ENCODE measurements at places on chromosomes 7 and 10. TPM values are rescaled to one million over a fixed set of nuclear protein-coding genes. Genes with fewer than 3 reads are reported as not detected.

DNA sequence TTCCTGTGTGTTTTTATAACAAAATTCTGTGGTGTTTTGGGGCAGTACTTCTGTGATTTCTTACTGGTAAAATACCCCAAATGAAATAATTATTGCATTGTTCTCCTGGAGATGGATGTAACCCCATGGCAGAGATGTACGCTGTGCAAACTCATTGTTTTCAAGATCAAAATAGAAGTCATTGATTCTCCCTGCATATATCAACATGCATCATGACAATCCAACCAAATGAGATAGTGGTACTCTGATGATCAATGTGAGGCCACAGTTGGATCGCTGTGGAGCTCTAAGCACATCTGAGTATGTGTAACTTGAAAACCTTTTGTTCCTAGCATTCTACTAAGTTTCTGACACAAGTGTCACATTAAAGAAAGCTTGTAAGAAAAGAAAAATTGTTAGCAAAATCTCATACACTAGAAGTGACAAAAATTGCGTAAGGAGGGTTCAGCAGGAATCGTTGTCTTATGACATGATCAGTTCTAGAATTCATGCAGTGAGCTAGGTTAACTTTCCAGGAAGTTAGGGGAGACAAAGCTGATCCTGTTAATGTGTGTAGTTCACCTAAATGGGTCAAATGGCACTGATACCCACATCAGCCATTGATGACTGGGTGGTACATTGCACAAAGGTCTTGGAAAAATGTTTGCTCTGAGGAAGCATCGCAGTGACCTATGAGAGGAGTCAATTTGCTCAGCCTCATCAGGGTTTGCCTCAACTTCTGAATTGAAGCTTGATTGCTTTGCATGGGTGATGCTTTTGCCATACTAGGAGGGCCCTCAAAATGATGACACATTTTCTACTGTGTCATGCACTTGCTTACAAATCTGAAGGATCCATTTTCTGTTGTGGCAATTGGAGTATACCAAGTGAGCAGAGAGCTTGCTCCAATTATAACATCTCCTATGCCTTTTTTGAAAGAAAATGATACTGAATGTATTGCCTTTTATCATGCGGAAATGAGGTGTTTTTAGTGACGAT, 145.1 kb downstream of the PLXDC2 start:
- no peak for DNase-seq

DNA sequence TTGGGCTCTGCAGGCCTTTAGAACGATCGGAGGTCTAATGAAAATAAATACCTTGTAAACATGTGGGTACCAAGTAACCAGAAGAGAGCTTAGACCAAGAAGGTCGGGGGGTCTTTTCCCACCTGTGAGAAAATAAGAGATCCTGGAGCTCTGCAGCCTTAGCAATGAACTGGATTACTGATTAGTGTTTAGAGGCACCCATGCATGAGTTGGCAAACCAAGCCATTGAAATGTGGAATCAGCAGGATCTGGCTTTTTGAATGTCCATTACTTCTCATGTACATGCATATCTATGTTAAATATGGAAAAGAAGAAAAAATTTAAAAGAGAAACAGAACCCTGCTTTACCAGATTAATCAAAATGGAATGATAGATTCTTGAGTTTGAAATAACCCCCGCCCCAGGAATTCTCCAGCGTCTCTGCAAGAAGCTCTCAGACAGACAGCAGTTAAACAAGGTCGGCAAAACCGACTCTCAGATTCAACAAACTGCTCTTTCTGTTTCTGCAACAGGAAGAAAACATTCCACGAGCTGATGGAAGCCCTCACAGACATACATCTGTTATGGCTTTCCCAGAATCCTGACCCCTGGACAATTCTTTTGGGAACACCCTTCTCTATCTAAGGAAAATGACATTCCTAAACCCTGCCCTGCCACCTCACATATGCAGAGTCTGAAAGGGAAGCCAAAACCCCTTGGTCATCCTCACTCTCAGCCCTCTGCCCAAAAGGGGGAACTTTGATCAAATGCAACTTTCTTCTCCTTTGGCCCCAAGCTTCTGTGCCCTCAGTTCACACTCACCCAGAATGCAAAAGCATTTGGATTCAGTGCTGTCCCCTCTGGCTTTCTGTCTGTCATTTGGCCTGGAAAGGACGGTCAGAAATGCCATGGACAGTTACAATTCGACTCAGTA, 78.7 kb upstream of the EN2 start:
- no peak for DNase-seq

- DNase-seq = peak; percentile 79
These were observed 20.8 kb upstream of the UNC5B start for GRCh38 chr10:71191551-71192076.

GRCh38 chr10:133297504-133297903, 11.2 kb downstream of the TUBGCP2 start:
- no peak for DNase-seq

DNA sequence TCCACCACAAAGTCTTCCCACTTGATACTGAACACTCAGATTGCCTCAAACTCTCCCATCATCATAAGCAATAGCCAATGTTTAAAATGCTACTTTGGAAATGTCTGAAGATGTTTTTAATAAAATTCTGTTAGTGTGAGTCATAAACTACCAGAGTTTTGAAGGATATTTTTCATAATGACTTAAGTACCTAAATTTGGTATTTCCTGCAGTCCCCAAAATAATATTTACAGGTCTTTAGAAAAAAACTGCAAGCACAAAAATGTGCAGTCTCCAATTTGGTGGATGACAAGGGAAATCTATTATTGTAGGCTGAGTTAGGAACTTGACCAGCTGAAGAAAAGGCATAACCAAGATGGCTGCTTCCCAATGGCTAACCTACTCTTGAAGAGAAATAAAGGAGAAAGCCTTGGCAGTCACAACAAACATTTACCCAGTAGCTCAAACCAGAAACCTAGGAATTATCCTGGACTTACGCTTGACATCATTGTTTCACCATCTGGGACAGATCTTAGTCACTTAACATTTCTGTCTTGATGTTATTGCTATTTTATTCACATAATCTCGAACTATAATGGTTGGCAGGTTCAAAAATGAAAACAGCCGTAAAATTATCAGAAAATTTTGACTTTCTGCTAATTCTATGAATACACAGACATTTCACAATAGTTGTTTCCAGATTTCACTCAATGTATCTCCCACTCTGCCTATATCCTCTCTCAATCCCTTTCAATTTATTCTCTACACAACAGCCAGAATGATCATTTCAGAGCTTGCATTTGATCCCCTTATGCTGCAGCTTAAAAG, 111.2 kb upstream of the STEAP1B start:
- DNase-seq = no peak

- DNase-seq = no peak
These were observed 17.3 kb upstream of the MKI67 start for GRCh38 chr10:128143531-128143930.

DNA sequence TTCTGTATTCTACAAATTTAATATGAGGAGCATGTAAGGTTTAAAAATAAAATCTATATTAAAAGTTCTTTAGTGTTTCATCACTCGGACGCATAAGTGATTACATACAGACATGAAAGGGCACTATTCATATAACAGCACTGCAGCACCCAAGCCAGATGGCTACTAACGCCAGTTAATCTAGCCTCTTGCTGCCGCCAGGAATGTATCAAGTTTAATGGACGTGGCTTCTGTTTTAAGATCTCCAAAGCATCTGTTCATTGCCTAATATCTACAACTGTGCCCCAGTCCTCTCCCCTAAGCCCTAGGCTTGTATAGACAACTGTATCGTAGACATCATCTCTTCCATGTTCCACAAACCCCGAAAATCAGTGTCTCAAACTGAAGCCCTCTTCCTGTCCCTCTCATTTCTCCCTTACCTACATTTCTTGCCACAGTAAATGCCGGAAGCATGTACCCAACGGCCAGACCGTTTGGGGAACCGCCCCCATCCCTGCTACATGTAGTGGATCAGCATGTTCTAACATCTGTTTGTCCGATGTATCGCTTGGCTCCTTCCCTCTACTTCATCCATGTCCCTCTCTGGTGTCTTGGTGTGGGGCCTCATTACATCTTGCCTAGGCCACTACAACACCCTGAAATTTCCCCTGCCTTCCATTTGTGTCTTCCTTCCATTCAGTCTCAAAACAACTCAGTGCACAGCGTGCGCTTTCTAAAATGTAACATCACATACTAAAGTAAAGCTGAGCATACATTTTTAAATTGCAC, 147.5 kb upstream of the RSU1 start:
- no peak for DNase-seq

DNA sequence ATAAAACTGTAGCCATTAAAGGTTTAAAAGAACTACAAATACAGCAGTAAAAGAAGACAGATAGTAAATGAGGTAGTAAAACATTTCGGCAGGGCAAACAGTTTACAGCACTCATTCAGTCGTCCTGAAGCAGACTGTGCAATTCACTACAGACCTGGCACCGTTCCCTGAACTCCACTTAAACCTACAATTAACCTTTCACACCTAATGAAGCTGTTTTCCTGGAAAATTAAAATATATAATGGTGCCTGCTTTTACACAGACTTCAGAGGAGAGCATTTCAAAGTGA, 335.3 kb downstream of the GFRA1 start:
- no peak for DNase-seq

DNA sequence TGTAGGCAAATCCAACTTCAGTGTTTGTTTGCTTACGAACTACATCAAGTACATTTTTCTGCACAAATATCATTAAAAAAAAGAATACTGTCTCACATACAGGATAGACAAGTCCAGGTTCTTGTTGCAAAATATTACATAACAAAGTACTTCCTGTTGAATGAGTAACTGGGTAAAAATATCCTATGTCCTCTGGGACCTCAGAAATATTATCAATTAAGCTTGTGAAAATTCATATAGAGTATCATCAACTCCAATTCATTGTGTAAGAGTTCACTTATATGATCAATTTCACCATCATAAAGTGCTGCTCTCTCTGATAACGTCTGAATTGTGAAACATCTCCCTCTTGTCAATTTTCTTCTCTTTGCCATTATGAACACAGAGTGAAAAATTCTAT, 22.6 kb downstream of the HERC4 start:
- no peak for DNase-seq

GRCh38 chr7:74206589-74207120, 3.2 kb upstream of the LAT2 start:
- peak; percentile 84 for DNase-seq

DNA sequence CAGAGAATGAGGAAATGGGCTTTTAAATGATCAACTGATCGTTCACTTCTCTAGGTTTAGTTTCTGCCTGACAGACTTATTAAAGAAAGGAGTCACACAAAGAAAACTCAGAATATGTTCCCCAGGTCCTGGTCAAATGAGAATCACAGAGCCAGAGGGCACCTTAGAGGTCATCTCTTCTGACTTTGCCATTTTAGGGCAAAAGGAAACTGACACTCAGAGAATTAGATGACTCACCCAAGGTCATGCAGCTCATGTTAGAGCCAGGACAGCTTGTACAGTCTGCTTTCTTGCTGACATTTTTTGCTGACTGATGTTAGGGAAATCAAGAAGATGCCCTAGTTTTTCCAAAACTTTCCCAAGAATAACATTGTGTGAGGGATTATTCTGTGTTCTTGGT, 312.7 kb upstream of the SP8 start:
- no peak for DNase-seq

- DNase-seq = no peak
These were observed 4.9 kb upstream of the MEST start for GRCh38 chr7:130486954-130487436.

- DNase-seq = no peak
These were observed 21.2 kb downstream of the RHEB start for GRCh38 chr7:151498495-151498894.

- no peak for DNase-seq
These were observed 10.4 kb downstream of the RAPGEF5 start for GRCh38 chr7:22346383-22347107.

HMX3 gene
- total RNA-seq = not detected

PTPRZ1 gene
- 26.1 TPM for total RNA-seq

CFAP46 gene
- total RNA-seq = 0.32 TPM

HHEX gene
- 2.5 TPM for total RNA-seq

GRB10 gene
- 14.4 TPM for total RNA-seq

PRKCQ gene
- not detected for total RNA-seq

DRGX gene
- total RNA-seq = not detected

UCMA gene
- not detected for total RNA-seq

AASS gene
- total RNA-seq = 7.7 TPM

UNCX gene
- not detected for total RNA-seq

SPDYE6 gene
- not detected for total RNA-seq

NAT16 gene
- total RNA-seq = not detected

Data from lower leg skin (tissue), 4 donors.